ENCODE measurements at places on chromosomes 12 and 14.

DNA sequence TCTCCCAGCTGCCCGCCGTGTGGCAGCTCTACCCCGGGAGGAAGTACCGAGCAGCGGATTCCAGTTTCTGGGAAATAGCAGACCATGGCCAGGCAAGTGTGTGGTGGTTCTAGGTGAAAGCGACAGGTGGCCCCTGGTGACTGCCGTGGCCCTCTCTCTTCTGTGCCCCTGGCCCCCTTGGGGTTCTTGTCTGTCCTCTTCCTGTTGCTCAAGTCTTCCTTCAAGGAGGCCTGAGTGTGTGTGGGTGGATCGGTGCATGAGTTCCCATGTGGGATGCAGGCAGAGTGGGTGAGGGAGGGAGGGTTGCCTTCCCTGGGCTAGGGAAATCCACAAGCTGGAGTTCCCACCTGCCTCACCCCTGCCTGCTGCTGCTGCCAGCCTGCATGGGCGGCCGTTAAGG is 4.6 kb downstream of the TCL1B start:
- DNase-seq = no peak

DNA sequence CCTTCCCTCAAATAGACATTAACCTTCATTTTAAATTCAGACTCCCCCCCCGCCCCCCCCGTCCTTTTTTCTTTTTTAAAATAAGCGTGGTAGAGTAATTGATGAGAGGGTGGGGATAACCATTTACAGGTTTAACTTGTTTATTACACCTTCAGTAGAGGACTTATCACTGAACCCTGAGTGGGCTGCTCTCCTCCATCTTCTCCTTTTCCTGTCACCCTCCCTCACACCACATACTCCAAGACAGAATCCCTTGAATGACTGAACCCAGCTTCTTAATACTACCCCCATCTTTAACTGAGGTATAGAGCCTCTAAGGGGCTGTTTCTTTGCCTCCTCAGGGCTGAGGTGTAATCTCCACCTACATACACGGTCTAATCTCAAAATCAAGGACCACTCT is 3.7 kb upstream of the IKZF4 start:
- no peak for DNase-seq

GRCh38 chr12:45234139-45234865 is 18.4 kb downstream of the ANO6 start:
- DNase-seq = no peak

GRCh38 chr14:34046799-34047520 is 96.1 kb upstream of the EGLN3 start:
- DNase-seq = no peak
